Right ventricle myocardium inferior (tissue), 1 donor: ENCODE measurements at places on chromosomes 2 and 18. TPM values are rescaled to one million over a fixed set of nuclear protein-coding genes. Genes with fewer than 3 reads are reported as not detected.

DNA sequence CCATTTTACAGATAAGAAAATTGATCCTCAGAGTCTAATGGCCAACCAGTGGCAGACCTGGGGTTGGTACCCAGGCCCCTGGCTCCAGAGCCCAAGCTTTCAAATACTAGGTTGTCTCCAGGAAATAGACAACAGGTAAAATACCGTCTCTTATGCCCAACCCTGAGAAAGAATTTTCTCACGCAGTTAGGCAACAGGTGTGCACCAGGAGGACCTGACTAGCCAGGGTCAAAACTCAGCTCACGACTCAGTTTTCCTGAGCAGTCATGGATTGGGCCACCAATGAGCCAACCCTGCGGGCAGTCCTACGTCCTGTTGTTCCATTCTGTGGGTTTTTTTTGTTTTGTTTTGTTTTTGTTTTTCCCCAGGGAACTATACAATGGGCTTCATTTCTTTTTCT, 13.5 kb downstream of the TRIB2 start:
- DNase-seq: no peak

Gene TBR1
- total RNA-seq: not detected

DNA sequence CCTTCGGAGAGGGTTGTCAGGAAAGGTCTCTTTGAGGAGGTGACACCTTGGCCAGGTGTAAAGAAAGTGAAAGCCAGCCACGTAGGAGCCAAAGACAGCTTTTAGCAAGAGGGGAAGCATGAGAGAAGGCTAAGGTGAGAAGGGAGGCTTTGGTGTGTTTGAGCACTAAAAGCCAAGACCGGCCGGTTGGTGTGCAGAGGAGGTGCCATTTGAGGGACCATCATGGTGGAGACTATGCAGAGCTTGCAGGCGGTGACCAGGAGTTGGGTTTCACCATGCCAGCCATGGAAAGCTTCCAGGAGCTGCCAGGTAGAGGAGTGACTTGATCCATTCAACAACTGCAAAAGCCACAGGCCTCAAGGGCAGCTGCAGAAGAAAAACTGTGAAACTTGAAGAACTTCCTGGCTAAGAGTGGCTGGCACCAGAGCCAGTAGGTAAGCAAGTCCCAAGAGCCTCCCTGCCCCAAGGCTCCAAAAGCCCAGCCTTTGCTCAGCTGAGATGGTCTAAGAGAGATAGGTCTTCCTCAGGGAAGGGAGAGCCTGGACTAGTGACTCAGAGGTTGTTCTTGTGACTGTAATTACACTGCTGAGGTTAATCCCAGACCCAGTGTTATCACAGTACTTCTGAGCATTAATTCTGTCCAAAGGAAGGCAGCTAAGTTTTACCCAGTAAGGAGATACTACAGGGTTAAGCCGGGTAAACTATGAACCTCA, 319.0 kb downstream of the BCL11A start:
- DNase-seq: no peak

Gene GREB1
- total RNA-seq: 11.4 TPM

DNA sequence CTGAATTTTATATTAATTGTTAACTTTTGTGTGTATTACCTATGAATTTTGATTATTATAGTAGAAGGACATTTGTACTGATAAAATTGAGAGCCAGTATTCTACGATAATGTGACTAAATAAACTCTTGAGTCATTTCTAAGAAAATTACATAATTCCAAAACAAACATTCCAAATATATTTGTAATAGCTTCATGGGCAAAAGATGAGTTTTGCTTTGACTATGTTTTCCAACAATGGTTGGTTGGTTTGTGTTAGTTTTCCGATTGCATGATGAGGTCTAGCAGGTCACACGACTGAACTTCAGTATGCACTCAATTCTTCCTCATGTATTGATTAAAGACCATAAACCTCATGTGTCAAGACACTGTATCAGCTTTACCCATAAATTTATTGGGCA, 71.7 kb upstream of the WDR75 start:
- DNase-seq: no peak
